ENCODE measurements at places on chromosomes 3 and 15. TPM values are rescaled to one million over a fixed set of nuclear protein-coding genes. Genes with fewer than 3 reads are reported as not detected.

DNA sequence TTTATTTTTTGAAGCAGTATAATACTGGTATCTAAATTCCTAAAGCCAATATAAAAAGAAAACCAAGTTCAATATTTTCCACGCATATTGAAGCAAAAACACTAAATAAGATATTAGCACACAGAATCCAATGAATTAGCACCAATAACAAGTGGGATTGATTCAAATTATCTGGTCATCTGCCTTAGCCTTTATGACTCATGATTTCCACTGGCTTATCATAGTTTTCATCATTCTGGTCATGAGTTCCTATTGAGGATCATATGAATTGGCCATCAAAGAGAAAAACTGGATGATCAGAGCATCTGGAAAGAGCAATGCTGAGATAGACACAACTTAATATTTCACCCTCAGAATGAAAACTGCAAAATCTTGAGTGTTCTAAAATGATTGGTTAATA, 809.9 kb downstream of the MCTP2 start:
- DNase-seq = no peak

DNA sequence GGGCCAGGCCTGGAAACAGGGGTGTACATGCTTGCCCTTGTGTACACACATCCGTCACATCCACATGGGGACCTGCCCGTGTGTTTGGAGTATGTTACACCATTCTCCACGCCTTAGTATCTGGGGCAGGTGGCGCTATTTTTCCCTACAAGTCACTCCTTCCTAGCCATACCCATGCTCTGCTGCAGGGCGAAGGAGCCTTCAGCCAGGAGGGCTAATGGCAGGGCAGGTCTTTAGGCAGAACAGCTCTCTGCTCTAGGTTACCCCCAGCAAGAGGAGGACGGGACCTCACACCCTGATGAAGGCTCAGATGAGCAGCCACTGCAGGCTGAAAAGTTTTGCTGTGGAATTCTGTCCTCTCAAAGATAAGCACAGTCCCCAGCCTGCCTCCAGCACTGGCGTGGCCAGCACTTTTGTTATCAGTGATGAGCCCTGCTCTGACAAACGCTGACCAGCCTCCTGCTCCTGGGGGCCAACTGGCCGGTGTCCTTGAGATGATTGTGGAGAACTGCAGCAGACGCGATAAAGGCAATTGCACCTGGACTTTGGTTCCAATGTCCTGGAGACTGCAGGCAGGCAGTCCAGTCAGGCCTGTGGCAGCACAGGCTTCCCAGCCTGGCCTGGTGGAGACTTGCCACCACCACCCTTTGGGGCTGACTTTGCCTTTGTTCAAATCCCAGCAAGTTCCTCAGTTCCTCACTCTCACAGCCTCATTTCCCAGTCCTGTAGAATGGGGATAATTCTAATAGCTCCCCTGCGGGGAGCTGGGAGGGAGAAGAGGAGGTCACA, 19.8 kb upstream of the PIGZ start:
- no peak for DNase-seq

- no peak for DNase-seq
Observed at GRCh38 chr3:277873-278272, 81.3 kb downstream of the CHL1 start.

DNA sequence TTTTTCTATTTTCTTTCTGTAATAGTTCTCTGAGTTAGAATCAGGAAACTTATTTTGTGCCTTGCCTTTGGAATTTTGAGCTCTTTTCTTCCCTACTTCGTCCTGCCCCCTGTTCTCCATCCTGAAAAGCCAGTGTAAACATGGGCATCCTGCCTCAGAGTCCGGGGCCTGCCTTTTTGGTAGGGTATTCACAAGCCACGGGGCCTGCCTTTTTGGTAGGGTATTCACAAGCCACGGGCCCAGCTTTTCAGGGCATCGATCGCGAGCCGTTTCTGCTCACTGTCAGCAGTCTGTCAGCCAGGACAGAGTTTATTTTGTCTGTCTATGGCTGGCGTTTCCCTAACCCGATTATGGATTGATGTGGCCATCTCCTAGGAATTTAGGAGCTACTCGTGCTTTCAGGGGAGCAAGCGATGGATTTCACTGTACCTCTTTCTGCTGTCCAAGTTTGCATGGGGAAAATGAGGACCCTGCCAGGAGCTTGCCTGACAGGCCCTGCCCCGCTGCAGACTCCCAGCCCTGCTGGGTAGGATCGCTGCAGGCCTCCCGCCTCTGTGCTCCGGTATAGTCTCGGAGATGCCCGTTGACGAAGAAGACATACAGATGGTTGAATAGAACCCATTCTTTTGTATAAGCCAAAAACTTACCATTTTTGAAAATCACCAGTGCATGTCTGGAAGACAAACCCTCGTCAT, 12.8 kb downstream of the SYNM start:
- DNase-seq = no peak

GRCh38 chr3:119741657-119742590, 39.1 kb downstream of the CFAP91 start:
- no peak for DNase-seq

- DNase-seq = no peak
Observed at GRCh38 chr3:38001456-38002081, 11.0 kb downstream of the VILL start.

GRCh38 chr3:50302095-50303012, 1.0 kb downstream of the HYAL1 start:
- no peak for DNase-seq

DNA sequence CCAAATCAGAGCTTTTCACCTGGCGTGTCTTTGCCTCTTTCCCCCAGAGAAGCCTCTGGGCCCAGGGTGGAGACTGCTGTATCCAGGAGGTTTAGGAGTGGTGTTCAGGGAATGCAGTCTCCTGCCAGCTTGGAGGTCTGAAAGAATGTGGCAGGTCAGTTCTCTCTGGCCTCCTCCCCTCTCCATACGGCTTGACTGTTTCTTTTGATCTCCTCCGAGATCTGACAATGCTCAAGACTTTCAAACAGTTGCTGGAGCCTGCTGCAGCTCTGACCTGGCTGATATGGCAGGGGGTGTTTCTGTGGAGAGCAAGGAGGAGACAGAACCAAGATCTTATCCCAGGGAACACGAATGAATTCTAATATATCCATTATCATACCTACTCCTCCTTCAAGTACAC, 24.7 kb upstream of the TM4SF4 start:
- no peak for DNase-seq

- DNase-seq = no peak
Observed at GRCh38 chr3:56878074-56878473, 76.3 kb upstream of the ARHGEF3 start.

GRCh38 chr3:107661447-107662123, 138.8 kb downstream of the BBX start:
- no peak for DNase-seq

GRCh38 chr3:108909799-108910198, 43.9 kb downstream of the GUCA1C start:
- no peak for DNase-seq

GRCh38 chr15:71526060-71526820, 284.1 kb upstream of the NR2E3 start:
- no peak for DNase-seq

GRCh38 chr3:58557491-58557890, 19.7 kb downstream of the FAM107A start:
- peak; percentile 21 for DNase-seq

DNA sequence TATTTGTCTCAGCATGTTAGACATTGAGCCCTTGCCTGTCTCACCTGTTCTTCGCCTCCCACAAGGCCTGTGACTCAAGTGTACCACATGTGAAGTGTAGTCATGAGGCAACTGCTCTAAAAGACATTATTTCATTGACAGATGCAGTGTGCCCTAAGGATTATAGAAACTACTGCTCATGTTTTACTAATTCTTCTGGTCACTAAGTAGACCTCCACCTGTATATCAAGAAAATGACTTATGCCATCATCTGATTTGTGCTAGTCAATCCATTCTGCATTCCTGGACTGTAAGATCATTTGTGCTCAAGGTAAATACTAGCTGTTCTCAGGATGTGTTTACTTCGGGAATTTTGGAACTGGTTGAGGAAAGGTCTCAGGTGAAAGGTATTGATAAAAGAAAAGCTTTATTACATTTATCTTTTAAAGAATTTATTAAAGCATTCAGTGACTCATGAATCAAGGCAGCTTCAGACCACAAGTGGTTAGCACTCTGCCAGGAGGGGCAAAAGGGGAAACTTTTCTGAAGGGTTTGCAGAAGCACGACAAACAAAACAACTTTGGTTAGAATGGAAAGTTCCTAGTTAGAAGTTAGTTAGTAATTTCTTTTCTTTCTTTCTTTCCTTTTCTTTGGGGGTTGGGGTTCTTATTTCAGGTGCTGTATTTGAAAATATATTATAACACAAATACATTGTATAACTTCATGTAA, 465.3 kb upstream of the CBLB start:
- DNase-seq = no peak

GRCh38 chr15:62439543-62440016, 274.5 kb upstream of the C2CD4B start:
- DNase-seq = no peak

DNA sequence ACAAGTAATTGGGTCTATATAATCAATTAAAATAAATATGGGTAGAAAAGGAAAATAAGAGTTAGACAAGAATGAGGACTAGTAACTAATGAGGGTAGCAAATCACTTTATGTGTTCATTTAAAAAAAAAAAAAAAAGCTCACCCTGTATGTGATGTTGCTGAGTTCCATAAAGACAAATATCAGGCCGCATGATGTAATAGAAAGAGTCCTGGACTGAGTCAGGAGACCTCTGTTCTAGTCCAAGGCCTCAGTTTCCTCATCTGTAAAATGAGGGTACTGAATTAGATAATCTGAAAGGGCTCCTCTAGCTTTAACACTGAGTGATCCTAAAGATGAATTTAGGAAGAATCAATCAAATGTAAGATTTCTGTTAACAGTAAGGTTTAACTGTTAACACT, 117.6 kb downstream of the TBL1XR1 start:
- no peak for DNase-seq

DNA sequence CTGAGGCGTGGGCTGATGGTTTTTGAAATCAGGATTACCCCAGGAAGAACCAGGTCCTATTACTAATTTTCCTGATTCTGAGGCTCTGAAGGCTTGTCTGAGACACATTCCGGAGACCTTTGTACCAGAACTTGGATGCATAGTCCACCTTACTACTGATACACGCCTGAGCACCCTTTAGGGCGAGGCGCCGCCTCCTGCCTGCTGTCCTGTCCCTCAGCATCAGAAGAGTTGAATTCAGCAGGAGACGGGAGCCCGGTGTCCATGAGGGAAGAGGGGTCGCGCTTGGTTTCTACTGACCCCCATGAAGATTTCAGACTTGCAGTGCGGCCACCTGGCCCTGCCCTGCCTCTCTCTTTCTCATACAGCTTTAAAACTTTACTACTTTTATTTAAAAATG, 49.9 kb downstream of the KLF13 start:
- no peak for DNase-seq

- no peak for DNase-seq
Observed at GRCh38 chr3:58251631-58252035, 14.0 kb downstream of the ABHD6 start.

DNA sequence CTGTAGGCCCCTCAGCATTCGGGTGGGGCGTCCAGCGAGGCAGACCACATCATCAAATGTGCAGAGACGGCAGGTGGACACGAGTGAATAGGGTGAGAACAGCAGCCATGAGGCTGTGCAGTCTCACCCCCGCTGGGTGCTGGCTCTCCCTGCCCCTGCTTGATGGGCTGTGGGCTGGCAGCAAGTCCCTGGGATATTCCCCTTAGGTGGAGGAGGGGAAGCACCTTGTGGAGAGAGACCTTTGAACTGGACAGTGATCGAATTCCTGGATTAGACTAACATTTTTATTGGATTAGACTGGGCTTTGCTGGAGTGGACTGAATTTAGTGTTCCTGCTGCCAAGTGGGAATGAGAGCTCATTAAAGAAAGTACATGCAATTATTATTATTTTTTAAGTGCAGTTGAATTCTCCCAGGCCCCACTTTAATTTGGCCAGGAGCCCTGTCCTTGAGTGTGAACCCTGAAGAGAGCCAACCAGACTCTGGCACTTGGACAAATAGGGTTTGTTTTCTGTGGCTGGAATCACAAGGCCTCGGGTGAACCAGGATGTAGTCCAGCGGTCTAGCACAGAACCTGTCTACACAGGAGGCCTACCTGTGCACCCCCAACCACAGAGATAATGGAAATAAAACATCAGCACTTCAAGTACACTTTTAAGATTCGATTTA, 193.1 kb downstream of the ABHD5 start:
- DNase-seq = no peak

GRCh38 chr3:44021651-44022594, 219.8 kb upstream of the TOPAZ1 start:
- no peak for DNase-seq

DNA sequence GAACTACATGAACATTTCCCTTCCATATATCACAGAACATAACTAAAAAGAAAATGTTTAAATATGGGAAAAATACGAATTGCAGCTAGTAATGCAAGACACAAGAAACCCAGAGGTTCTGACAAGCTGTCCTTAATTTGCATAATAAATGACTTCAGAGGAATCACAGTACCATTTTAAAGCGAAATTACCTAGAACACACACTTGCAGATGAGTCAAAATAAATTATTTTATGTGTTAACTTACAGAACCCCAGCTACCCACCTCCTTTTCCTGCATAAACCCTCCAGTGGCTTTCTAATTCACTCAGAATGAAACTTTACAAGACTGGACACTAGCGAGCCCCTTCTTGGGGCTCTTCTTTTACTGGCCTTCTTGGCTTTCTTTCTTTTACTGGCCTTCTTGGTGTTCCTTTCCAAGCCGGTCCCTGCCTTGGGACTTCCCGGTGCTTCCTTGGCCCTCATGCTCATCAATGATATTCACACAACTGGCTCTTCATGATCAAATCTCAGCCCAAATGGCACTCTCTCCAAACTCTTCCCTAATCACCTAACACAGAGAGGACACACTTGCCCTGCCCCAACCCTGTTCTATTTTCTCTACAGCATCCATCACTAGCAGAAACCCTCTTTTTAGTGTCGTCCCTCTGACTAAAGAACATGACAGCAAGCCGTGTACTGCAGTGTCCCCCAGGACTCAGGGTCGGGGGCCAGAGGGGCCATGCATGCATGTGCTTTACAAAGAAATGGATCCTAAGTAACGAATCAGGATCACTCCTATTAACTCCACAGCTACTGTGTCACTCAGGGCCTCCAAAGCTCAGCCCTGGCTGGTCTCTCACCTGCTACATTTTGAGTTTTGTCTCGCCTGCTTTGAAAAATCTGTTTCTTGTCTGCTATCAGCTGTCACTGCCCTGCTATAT, 4.8 kb downstream of the CHSY1 start:
- peak; percentile 63 for DNase-seq

GRCh38 chr15:39555885-39556284, 25.0 kb upstream of the THBS1 start:
- no peak for DNase-seq

Gene PDE12
- 15.8 TPM for total RNA-seq

Gene LINS1
- 9.3 TPM for total RNA-seq

Gene DNAH12
- total RNA-seq = 0.08 TPM

Gene HIGD2B
- total RNA-seq = not detected

Gene SAMMSON
- total RNA-seq = not detected

Gene MED12L
- total RNA-seq = 1.4 TPM

Gene STRIT1
- not detected for total RNA-seq

Gene STX19
- total RNA-seq = not detected

Gene CTDSPL2
- total RNA-seq = 53.3 TPM

Gene NPAP1
- total RNA-seq = not detected

Gene SLC22A13
- total RNA-seq = 1.2 TPM

Gene ROPN1B
- total RNA-seq = not detected

Gene MRPL46
- 17.0 TPM for total RNA-seq
